ENCODE measurements at places on chromosomes 7 and 10.
A peak's percentile ranks its signal among the peaks of the same experiment; 100 is the strongest.

DNA sequence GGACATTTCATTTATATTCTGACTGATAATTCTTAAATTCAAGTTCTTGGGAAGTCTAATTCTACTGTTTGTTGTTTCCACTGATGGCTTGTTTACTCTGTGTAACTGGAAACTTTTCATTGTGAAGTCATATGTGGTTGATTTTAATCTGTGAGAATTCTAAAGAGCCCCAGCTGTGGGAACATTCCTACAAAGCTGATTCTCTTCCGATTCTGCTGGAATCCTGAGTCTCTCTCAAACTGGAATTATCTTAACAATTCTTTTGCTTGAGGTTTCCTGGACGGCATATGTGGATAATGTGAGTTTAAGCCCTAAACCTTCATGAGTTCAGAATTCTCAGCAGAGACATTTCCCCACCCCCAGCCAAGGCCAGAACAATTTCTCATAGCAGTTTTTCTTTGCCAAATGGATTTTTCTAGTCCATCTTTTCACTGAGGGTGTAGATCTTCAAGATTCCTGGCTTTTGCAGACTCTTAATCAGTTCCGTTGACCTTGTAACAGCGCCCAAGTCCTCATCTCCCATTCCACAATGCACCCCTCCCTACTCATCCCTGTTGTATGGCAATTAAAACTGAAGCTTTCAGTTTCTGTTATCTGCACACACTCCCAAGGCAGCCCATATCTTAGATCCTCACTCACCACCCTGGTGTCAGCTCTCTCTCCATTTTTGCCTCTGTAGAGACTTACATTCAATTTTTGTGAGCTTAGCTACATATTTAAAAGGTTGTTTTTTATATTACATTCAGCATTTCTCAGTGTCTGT is 37.6 kb downstream of the GRM8 start:
- no peak for DNase-seq

DNA sequence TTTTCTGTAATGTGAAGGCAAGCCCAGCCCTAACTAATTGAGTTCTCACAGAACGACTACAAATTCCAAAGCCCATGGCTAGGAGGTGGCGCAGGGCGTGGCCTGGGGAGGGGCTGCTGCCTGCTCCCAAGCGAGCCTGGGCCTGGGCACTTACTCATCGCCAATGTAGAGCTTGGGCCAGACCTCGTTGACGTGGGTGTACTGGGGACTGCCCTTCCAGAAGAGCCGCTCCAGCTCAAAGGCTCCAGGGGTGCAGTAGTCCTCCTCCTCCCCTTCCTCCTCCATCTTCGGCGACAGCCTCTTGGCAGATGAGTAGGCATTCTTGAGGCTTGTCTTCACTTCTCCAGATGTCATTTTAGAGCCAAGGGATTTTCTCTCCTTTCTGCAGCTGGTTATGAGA is 53.3 kb upstream of the SAMD8 start:
- no peak for DNase-seq

DNA sequence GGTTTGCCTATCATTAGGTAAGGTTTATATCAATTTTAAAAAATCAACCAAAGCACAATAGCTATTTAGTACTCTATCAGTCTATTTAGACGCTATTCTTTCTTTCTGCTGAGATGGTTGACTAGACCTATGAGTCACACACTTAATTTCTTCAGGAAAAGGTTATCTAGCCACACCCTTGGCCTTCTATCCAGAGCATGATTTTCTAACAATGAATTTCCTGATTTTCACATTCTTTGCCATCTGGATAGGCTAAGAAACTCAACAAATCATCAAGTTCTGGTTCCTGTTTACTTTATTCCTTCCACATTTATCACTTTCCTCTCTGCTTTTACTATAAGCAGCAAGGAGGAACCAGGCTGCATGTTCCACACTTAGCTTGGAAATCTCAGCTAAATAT is 8.1 kb downstream of the PRPS1L1 start:
- DNase-seq = no peak

DNA sequence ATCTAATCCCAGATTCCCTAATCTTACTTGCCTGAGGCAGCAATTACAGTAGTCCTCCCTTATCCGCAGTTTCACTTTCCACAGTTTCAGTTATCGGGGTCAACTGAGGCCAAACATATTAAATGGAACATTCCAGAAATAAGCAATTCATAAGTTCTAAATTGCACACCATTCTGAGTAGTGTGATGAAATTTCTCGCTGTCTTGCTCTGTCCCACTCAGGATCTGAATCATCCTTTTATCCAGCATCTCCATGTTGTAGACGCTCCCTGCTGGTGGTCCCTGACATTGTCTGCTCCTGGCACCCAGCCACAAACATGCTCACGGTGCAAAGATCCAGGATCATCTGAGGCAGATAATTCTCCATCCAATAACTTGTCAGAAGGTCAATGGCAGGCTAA is 128.7 kb upstream of the CXCL12 start:
- DNase-seq = no peak

DNA sequence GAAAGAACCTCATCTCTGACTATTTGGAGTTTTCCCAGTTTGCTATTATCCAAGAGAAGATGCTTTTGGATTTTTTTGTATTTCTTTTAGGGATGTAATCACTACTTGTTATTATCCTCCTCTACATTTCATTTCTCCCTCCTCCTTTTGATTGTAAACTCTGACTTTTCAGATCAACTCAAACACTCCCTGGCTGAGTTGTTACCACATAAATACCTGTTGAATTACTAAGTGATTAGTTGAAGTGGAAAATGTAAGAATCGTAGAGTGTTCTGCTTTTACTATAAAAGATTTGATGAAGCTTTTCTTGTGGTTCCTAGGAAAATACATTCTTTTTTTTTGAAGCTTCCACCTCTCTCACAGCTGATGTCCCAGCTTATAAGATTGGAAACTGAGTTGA is 164.1 kb upstream of the C1GALT1 start:
- DNase-seq = no peak

DNA sequence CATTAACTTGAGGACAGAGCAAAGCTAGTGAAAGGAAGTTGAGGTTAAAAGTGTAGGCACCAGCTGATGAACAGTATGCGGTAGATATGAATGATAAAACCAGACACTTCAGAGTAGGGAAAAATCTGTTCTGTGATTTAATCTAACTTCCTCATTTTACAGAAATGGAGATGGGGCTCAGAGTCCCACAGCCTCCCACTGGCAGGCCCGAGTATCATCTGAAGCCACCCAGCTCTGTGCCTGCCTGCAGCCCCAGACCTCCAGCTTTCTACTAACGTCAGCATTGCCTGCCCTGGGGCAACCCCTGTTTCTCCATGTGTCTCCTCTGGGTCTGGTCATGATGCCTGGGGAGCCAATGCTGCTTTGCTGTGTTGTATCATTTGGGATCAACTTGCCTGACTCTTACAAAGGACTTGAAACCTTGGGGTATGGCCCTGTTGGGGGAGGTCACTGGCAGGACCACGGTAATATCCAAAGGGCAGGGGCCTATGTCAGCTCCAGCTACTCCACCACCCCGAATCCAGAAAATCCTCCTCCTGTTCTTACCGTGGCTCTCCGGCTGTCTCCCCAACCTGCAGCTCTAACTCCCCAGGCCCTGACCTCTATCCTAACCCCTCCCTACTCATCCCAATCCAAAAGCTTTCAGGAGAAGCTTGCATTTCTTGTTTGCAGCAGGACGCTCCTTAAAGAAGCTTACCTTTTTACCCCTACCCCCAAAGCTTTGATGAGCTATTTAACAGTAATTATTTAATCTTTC is 56.2 kb upstream of the NPY start:
- no peak for DNase-seq

- no peak for DNase-seq
Observed at GRCh38 chr7:30027740-30028215, 434 bp upstream of the PLEKHA8 start.

GRCh38 chr10:112250555-112250954 is 32.6 kb upstream of the TECTB start:
- DNase-seq = no peak

GRCh38 chr10:112584276-112584675 is 137.3 kb downstream of the VTI1A start:
- no peak for DNase-seq

GRCh38 chr7:130887957-130888371 is 154.0 kb upstream of the KLF14 start:
- DNase-seq = no peak

DNA sequence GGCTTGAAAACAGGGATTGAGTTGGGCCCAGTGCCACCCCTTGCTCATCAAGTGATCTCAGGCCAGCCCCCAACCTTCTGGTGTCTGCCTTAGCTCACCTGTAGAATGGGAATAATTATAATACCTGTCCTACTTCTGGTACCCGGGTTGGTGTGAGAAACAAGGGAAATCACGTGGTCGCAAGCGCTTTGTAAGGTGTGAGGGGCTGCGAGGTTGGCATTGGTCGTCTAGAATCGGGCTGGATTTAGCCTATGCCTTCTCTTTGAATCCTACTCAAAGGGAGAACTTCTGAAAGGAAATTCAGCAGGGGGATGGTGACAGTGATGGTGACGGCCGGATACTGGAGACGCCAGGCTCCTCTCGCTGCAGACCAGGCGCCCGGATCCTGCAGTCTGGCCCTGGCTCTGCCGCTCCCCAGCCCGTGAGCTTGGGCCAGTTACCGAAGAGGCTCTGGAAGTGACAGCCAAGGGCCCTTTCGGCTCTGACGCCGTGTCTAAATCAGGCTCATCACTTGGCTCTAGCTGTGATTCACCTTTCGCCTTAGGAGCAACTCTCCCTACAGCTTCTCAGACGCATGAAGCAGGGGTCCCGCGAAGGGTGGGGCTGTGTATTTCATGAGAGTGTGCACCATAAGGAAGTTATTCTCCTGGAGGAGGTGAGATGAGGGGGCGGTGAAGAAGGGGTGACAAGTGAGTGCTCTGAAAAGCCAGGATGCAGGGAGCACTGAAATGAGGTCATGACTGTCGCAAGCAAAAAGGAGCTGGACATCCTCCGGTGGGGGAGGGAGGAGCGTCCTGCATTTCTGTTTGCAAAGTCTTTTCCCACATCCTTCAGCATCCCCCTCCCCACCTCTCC is 4.0 kb upstream of the CREB5 start:
- peak; percentile 23 for DNase-seq

GRCh38 chr7:10537764-10538163 is 435.9 kb upstream of the PHF14 start:
- DNase-seq = no peak

- DNase-seq = no peak
Observed at GRCh38 chr7:114959931-114960330, 38.0 kb downstream of the MDFIC start.

DNA sequence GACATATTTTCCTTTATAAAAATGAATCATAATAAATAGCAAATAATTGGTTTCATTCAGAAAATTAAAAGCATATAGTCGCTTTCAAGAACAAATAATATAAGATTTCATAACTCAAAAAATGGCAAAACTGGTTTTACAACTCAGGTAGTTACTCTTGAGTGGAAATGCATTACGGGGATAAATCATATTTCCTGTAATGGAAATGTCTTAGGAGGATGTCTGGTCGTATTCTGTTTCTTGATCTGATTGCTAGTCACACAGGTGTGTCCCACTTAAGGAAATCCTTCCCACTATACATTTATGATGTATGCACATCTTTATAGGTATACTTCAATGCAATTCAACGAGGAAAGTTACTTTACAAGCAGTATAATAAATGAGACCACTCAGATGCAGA is 20.7 kb downstream of the NRAP start:
- no peak for DNase-seq

- DNase-seq = no peak
Observed at GRCh38 chr7:156969972-156970420, 20.5 kb downstream of the NOM1 start.

Measured in ovary (tissue), 10 donors.